Endothelial cell (in vitro differentiated cells): ENCODE measurements at places on chromosomes 2 and 18.

- no peak for DNase-seq
Observed at GRCh38 chr2:33503002-33503401, 26.6 kb downstream of the RASGRP3 start.

DNA sequence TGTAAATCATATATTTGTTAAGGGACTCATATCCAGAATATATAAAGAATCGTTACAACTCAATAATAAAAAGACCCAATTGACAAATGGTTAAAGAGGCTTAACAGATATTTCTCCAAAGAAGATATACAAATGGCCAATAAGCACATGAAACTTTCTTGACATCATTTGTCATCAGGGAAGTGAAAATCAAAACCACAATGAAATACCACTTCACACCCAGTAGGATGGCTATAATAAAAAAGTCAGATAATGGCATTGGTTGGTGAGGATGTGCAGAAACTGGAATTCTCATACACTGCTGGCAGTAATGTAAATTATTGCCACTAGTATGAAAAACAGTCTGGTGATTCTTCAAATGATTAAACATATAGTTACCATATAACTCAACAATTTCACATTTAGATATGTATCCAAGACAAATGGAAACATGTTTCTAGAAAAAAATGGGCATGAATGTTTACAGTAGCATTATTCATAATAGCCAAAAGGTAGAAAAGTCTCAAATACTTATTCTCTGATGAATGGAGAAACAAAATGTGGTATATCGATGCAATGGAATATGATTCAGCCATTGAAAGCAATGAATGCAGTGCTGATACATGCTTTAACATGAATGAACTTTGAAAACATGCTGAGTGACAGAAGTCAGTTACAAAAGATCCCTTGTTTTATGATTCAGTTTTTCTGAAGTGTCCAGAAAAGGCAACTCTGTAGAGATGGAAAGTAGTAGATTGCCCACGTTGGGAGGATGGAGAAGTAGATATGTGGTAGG, 304.6 kb upstream of the ZEB2 start:
- DNase-seq: no peak

- no peak for DNase-seq
Observed at GRCh38 chr2:120037995-120038541, 25.2 kb downstream of the EPB41L5 start.

- no peak for DNase-seq
Observed at GRCh38 chr18:32300914-32301313, 111.1 kb downstream of the MEP1B start.

GRCh38 chr18:5462227-5462626, 81.6 kb downstream of the EPB41L3 start:
- no peak for DNase-seq

DNA sequence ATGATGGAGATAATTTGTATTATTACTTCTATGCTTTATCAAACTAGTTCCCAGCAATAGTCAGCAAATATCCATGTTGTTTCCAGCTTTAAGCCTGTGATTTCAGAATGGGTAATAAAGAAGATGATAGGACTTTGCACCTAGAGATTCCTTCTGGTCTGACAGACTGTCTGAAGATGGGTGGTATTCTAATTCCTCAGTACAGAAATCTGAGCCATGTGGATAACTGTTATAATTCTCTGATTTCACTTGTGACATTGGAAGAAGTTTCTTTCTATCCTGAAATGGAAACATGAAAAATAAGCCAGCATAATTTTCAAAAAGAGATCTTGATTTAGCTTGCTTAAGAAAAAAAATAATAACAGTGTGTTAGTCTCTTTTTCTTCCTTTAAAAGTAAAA, 130.1 kb downstream of the ZNF804A start:
- DNase-seq: no peak

GRCh38 chr2:223700221-223700620, 98.1 kb upstream of the SCG2 start:
- DNase-seq: no peak

- DNase-seq: peak; percentile 68
Observed at GRCh38 chr2:174334781-174335251, at the start of gene SP9. Gene SP9 (plus strand): TSS chr2:174334954. CDS start chr2:174335093, 139 bp downstream.

DNA sequence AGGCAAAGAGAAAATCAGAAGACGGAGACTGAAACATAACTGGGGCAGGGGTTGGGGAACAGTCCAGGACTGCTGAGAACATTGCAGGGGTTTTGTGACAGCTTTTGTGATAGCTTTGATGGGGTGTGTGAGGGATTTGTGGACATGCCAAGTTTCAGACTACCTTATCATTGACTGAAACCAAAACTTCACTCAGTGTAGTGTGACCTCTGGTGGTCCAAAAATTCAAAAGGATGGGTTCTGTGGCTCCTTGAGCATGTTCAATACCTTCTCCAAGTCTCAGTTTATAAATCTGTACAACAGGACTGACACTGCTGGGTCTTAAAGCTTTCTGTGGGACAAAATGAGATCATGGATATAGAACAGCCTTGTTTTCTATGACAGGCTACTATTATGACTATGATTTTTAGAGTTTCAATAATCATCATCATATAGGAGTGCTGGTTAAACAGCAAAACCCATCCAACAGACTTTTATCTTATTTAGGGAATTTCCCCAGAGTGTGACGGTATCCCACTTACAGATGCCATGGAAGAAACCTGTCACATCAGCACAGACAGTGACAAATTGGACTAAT, 259.2 kb upstream of the SLC14A2 start:
- DNase-seq: no peak

- DNase-seq: no peak
Observed at GRCh38 chr2:22934747-22935146, 450.2 kb upstream of the KLHL29 start.

DNA sequence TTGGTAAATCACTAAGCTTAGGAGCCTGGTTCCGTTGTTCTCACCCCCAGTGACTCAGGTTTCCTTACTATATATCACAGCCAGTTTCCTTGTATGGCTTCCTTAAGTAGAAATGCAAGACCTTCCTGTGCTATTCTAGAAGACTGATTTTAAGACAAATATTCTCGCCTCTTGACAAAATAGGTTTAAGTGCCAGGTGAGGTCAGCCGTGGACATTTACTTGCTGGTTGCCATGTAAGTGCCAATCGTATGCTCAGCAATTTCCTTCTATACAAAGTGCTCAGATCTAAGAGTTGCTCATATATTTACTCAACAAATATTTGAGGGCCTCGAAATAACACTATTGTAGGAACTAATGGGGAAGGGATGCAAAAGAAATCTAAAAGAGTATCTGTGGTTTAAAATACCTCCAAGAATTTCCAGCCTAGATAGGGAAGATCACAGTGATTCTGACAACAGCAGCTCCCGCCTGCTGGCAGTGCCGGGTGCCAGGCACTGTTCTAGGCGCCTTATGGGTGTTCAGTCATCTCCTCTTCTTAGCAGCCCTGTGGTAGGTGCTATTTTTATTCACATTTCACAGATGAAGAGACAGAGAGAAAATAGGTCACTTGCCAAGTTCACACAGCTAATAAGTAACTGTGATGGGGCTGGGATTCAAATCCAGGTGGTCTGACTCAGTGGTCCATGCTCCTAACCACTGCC, 95.3 kb upstream of the B3GNT7 start:
- no peak for DNase-seq

DNA sequence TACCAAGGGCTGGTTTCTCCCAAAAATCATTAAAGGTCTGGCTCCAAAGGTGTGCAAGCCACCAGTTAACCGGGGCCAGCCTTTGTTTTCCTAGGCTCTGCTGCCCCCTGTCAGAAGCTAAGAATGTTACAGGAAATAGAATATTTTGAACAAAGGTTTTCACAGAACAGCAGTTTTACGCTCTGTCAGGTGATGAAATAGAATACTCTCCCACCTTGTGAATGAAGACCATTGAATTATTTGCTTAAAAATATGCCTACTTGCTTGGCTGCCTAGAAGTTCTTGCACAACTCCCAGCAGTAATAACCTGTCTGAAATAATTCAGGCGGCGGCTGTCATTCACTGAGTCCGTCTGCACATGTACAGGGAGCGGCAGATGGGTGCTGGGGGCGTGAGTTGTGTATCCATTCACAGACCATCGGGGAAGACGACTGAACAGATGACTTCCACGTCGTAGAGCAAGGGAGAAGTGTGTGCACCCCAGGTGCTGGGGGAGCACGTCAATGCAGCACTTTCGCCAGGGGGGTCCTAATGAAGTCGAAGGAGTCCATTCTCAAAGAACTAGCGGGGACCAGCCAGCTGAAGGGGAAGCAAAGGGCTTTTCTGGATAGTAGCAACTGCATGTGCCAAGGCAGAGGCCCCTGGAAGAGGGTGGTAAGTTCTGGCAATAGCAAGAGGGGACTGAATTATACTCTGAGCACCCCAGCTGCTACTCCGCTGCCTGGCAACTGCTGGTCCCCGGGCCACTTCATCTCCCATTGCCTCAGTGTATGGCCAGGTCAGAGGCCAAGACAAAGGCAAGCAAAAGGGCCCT, 56.1 kb downstream of the SF3B1 start:
- peak; percentile 66 for DNase-seq

DNA sequence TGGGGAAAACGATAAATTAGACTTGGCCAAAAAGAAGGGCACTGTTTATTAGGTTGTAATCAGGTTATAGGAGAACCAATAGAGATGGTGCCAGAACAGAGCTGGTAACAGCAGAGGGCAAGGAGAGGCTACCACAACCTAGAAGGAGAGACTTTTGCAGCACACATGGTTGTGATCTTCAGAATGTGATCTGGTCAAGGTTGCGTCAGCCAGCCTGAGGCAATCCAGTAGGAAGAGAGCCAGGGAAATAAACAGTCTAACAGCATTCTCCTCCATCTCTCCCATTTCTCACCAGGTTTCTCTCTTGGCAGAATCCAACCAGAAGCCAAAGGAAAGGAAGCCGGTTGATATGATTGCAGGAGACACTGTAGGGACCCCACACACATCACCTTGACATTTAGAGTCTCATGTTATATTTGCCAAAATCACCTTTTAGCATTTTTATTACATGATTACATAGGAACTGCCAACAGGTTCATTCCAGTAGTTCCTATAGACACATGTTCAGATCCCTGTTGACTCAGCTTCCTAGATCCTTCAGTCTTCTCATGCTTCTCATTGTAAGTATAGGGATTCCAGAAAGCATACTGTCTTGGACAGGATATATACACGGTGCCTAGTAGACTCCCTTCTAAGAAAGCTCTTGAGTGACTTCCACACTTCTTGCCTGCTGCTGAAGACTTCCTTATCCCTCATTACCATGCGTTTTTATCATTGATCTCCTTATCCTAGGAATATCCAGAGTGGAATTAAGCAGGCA, 17.6 kb upstream of the SPATS2L start:
- no peak for DNase-seq

DNA sequence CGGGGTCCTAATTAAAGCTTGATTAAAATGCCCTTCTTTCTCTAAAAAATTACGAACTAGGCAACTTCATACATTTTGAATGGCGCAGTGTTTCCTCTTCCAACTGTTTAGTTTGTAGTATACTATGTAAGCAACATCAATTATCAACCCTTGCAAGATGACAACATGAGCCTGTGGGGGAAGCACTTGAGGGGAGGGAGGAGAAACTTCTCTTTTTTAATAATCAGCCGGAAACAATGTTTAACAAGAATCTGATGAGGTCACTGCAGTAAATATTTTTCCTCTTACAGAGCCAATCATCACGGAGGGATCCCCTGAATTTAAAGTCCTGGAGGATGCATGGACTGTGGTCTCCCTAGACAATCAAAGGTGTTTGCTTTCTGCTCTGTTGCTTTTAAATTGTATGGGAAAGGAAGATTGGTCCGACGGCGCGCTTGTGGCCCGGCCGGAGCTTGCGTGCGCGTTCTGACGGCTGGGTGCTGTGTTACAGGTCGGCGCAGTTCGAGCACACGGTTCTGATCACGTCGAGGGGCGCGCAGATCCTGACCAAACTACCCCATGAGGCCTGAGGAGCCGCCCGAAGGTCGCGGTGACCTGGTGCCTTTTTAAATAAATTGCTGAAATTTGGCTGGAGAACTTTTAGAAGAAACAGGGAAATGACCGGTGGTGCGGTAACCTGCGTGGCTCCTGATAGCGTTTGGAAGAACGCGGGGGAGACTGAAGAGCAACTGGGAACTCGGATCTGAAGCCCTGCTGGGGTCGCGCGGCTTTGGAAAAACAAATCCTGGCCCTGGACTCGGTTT, 5.3 kb upstream of the DLX1 start:
- peak; percentile 11 for DNase-seq

DNA sequence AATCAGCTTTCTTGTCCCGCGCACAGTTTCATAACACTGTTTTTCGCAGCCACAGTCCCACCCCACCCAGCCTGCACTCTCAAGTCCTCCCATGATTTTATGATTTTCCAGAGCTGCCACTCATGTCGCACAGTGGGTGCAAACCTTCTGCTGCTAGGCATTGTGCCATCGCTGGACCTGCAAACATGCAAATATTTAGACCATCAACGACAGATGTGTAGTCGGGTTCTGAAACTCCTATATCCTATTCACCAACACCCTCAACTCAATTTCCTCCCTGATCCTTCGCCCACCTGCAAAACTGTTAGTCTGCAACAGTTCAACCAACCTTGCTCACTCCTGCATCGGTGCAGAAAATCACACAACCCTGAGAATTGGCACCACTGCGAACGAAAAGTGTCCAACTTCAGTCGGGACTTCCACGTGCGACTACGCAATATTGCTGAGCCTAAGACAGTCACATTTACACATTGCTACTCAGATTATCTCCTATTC, 871 bp upstream of the ALS2 start:
- no peak for DNase-seq

GRCh38 chr2:194343167-194343566, 1313.9 kb upstream of the SLC39A10 start:
- no peak for DNase-seq

- peak; percentile 28 for DNase-seq
Observed at GRCh38 chr2:229270551-229271410, at the start of gene PID1. Gene PID1 (minus strand): TSS chr2:229271287. CDS start chr2:229271043, 244 bp downstream.

GRCh38 chr2:233356546-233357308, 2.4 kb downstream of the DGKD start:
- DNase-seq: no peak

DNA sequence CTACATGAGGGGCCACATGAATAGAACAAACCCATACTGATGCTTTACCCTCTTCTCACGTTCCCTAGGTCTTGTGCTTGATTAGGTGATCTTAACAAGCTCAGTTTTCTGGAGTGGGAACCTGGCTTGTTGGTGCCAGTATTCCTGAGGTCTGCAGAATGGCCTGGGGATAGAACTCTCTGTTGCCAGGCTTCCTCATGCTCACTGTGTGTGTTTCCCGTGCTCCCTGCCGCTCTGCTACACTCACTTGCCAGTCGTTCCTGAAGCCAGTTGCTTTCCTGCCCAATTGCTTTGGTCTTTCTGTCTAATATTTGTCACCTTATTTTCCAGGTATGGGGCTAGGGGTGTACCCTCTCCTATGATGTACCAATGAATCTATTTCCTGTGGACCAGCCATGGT, 2111.5 kb upstream of the PIK3C3 start:
- DNase-seq: no peak

DNA sequence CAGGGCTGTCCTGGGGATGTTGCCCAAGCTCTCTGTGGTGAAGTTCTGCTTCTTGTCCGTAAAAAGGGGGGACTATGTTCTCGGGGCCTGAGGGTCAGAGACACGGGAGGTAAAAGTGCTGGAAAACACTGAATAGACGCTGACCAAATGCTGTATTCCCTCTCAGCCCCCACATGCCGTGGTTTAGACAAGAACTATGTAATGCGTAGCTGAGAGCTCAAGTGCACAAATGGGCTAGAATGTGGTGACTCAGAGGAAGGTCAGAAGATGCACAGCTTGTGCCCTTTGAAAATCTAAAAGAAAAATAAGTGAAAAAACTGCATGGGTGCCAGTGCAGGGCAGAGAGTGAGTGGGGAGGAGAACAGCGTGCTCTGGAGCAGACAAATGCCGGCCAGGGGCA, 80.3 kb upstream of the MAP4K4 start:
- DNase-seq: no peak

GRCh38 chr2:24576146-24576545, 85.1 kb downstream of the NCOA1 start:
- DNase-seq: no peak

- no peak for DNase-seq
Observed at GRCh38 chr18:44054514-44054913, 626.2 kb upstream of the SETBP1 start.
